ENCODE measurements at places on chromosomes 13 and 19. TPM values are rescaled to one million over a fixed set of nuclear protein-coding genes. Genes with fewer than 3 reads are reported as not detected.

Gene FFAR1
- total RNA-seq = not detected

Gene TSSK6
- 1.5 TPM for total RNA-seq

DNA sequence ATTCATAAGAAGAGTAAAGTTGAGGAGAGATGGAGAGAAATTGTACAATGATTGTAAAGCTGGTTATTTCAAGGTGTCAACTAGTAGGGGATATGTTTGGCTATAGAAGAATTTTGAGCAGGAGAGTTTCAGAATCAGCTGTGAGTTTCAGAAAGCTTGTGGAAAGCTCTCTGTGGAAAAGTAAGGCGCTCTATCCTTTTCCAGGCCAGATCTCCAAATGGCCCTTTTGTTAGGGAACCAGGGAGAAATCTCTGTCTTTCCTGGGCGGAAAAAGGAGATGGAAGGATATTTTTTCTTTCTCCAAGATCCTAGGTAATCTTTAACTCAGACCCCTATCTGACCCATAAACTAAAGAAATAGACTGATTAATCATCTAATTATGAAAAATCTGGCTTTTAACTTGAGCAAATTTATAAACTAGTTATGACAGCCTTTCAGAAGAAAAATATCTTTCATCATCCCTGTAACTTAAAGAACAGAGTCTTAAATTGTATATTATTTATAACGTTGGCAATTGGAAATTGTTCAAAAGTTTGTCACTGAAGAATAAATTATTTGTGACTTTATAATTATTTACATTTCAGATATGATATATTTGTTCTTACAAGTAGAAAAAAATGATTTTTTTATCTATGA lies 34.5 kb downstream of the SPRY2 start:
- peaks cover 4% of the 10 kb centered on the region for H3K4me1 ChIP-seq
- DNase-seq = no peak

DNA sequence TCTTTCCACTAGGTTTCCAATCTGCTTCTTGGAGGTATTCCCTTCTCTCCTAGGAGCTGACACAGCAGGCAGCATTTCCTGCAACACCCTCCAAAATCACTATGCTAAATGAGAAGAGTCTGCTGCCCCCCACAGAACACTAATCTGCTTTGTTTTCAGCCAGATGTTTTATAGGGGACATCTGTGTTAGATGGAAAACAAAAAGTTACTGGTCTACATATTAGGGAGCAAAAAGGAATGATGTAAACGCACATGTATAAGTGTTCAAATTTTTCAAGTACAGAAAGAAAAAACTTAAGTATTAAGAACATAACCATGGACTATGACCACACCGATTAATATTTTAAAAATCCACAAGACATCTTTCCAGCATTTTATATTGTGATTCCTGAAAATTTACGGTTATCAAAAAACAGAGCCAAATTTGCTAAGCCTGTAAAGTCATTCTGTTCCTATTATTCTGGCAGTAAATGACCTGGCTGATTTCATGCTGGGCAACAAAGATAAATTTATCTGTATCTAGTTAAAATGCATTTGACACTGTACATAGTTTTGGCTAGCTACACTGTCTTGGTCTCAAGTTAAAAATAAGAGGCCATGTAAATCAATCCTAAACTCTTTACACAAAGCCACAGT lies 63.3 kb downstream of the DCLK1 start:
- no peaks in the 10 kb centered on the region for H3K36me3 ChIP-seq
- no peak overlapping the region for H3K27ac ChIP-seq
- no peak for DNase-seq

Measured in thoracic aorta (tissue), 2 donors.